ENCODE measurements at places on chromosomes 5 and 9. TPM values are rescaled to one million over a fixed set of nuclear protein-coding genes. Genes with fewer than 3 reads are reported as not detected.
A peak's percentile ranks its signal among the peaks of the same experiment; 100 is the strongest.

DNA sequence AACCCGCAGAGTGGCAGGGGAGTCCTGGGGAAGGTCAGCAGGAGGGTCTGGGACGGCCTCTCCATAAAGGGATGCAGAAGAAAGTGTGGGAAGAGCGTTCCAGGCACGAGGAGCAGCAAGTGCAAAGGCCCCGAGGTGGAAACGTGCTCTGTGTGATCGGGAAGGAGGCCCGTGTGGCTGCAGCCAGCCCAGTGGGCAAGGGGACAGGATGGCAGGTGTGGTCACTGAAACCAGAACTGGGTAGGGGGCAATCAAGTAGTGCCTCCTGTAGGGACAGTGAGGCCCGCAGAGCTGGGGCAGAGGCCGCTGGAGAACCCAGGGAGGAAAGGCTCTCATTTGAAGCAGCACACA lies 16.3 kb upstream of the LAMC3 start:
- H3K36me3 ChIP-seq: no peaks in the 10 kb centered on the region
- H3K4me3 ChIP-seq: no peak overlapping the region
- peaks cover 1% of the 10 kb centered on the region for H3K27me3 ChIP-seq
- H3K27ac ChIP-seq: peak overlapping the region; percentile 3

GRCh38 chr9:122347348-122348287 lies 23.2 kb upstream of the PTGS1 start:
- H3K36me3 ChIP-seq: no peaks in the 10 kb centered on the region
- H3K27me3 ChIP-seq: peaks cover 51% of the 10 kb centered on the region
- H3K4me1 ChIP-seq: peaks cover 8% of the 10 kb centered on the region
- peak overlapping the region; percentile 75 for H3K4me3 ChIP-seq
- DNase-seq: no peak
- peak overlapping the region; percentile 49 for H3K27ac ChIP-seq

DNA sequence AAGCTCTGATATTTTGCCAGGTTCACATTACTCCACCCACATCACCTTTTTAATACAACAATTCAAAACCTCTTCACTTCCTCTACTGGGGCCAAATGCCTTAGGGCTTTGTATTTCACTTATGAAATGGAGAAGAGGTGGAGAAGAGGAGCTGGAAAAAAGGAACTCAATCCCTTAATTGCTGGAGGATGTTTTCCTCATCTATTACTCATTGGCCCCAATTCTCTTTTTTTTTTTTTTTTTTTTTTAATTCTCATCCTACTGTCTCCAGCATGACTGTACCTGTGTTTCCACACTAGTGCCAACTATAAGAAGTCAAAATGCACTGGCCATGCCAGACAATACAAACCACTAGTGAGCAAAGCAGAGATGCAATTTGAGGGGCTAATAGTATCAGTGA lies 20.9 kb downstream of the FAM13B start:
- H3K4me1 ChIP-seq: no peaks in the 10 kb centered on the region
- H3K36me3 ChIP-seq: peaks cover 35% of the 10 kb centered on the region
- no peak overlapping the region for H3K27ac ChIP-seq
- H3K4me3 ChIP-seq: no peak overlapping the region

Gene AMBP
- 0.22 TPM for total RNA-seq

Data from mesothelial cell of epicardium (in vitro differentiated cells).